ENCODE measurements at places on chromosomes 7 and 10. TPM values are rescaled to one million over a fixed set of nuclear protein-coding genes. Genes with fewer than 3 reads are reported as not detected.

DNA sequence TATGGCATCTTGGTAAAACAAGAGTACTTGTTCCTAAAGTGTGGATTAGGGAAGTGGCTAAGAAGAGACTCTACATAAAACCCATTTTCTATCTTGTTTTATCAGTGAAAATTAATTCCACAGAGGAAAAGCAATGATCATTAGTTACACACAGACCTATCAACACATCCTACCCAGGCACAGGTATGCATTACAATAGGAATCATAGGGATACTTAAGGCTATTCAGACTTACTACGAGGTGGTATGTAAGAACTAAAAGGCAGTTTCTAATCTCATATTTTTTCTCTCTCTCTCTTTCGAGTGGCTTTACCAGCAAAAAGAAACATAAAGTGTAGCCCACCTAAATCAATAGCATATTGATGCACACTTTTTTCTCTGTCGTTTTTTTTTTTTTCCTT, 166.3 kb upstream of the FEZF1 start:
- no peak for DNase-seq
- H3K4me1 ChIP-seq, result no peaks in the 10 kb centered on the region
- no peak overlapping the region for H3K27ac ChIP-seq
- no peaks in the 10 kb centered on the region for H3K36me3 ChIP-seq
- no peak overlapping the region for H3K4me3 ChIP-seq
- H3K27me3 ChIP-seq, result no peaks in the 10 kb centered on the region

DNA sequence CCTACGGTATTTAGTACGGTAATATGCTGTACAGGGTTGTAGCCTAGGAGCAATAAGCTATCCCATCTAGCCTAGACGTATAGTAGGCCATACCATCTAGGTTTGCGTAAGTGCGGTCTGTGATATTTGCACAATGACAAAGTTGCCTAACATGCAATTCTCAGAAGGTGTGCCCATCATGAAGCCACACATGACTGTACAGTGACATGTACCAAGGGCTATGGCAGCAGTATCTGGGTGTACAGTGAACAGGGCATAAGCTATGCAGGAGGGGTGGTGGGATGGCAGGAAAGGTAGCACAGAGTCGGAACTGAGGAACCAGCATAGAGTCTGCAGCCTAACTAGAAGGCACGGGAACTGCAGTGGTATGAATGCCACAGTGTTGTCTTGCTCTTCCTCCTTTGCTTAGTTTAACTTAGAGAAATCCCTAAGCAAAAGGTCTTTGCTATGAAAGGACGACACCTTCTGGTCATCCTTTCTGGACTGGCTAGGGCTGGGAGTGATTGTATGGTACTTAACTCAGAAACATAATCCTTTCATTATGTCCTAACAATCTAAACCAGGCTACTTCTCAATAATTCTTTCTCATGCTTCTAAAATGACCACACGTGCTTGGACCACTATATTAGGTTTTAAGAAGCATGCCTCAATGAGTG, 93.5 kb downstream of the DYNC1I1 start:
- no peaks in the 10 kb centered on the region for H3K27me3 ChIP-seq
- no peaks in the 10 kb centered on the region for H3K36me3 ChIP-seq
- no peak for DNase-seq

DNA sequence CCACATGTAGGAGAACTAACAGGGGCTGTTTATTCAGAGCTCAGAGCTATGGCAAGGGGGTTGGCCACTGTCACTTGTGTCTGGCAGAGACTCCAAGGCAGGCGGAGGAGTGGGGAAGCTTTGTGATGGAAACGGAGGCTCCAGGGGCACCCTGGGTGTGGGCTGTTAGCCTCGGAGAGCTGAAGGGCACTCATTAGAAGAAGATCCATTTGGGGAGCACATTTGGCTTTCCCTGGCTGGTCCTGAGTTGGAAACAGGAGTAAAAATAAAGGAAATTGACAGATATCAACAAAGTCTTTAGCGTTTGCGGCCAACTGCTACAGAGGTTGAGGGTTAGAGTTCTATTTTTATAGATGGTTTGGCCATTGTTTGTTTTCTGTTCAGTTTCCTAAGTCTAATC, 288.3 kb upstream of the MKI67 start:
- H3K27ac ChIP-seq, result no peak overlapping the region
- no peak for DNase-seq
- H3K36me3 ChIP-seq, result no peaks in the 10 kb centered on the region
- no peak overlapping the region for H3K4me3 ChIP-seq
- H3K4me1 ChIP-seq, result no peaks in the 10 kb centered on the region

DNA sequence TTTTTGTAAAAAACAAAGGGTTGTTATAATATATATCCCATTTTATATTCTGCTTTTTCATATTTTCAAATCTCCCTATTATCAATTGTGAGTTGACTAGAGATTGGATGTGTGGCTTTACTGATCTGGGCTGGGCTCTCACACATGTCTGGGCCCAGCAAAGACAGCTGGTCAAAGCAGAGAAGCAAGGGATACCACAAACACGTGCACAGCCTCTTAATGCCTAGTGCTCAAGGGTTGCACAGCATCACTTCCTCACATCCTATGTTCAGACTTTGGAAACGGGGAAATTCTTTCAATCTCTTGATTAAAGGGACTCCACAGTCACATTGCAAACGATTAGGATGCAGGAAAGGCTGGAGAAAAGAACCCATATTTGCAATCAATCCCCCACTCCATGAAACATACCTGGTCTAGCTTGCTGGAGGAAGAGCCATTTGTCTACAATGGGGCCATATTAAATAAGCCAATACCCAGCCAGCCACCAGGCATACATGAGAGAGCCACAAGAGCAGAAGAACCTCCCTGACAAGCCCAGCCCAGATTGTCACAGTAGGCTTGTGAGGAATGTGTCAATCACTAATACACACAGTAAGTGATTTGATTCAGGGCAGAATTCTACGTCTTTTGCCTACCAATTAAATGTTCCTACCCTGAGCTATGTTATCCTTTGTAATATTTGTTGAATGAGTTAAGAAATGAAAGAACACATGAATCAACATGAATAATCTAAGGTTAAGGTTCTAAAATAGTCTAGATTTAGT, 431.2 kb downstream of the TNS3 start:
- H3K27ac ChIP-seq, result no peak overlapping the region
- H3K4me1 ChIP-seq, result peaks cover 6% of the 10 kb centered on the region
- H3K36me3 ChIP-seq, result no peaks in the 10 kb centered on the region
- H3K27me3 ChIP-seq, result no peaks in the 10 kb centered on the region
- DNase-seq, result no peak

DNA sequence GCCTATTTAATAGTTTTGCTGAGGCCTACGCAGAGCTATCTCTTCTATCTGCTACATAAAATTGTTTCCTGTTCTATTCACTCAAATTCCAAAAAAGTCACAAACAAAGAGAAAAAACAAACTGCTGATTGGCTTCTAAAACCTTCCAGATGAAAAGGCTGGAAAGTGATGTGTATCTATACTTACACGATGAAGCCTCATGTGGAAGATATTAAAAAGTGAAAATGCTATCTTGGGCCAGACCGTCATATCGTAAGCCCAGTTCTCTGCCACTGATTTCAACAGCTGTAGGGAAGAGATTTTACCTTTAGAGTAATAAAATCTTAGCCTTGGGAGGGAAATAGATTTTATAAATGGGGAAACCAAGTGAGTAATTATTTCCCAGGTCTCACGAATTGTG, 394.8 kb downstream of the KIF20B start:
- DNase-seq, result no peak
- no peak overlapping the region for H3K27ac ChIP-seq
- no peak overlapping the region for H3K4me3 ChIP-seq
- no peaks in the 10 kb centered on the region for H3K27me3 ChIP-seq

DNA sequence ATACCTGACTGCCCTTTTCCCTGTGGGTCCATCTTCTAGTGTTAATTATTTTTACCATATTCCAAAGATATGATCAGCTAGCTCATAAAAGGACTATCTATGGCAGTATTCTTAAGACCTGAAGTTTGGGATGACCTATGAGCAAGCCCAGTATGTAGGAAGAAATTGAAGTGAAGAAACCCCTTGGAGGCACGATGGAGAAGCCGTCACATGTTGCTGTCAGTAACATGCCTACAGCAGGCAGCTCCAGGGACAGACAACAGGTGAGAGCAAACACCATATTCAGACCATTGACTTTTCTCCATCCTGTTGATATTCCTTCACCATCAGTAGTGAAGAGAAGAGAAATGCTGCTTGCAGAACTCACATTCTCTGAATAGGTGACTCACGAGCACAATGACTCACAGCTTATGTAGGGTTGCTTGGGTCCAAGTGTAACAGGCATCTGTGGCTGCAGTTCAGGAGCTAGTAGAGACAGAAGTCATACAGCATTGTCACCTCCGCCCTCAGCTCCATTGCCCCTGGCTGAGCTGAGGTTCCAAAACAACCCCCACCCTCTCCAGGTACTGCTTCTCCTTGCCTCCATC, 8.4 kb upstream of the LYZL2 start:
- H3K36me3 ChIP-seq, result no peaks in the 10 kb centered on the region
- H3K27ac ChIP-seq, result no peak overlapping the region
- H3K4me1 ChIP-seq, result no peaks in the 10 kb centered on the region
- H3K27me3 ChIP-seq, result peaks cover 10% of the 10 kb centered on the region
- no peak for DNase-seq
- no peak overlapping the region for H3K4me3 ChIP-seq

- H3K4me3 ChIP-seq, result no peak overlapping the region
- H3K36me3 ChIP-seq, result no peaks in the 10 kb centered on the region
- H3K27ac ChIP-seq, result no peak overlapping the region
- no peak for DNase-seq
Measured at GRCh38 chr10:113097036-113097435, 147.0 kb downstream of the TCF7L2 start.

DNA sequence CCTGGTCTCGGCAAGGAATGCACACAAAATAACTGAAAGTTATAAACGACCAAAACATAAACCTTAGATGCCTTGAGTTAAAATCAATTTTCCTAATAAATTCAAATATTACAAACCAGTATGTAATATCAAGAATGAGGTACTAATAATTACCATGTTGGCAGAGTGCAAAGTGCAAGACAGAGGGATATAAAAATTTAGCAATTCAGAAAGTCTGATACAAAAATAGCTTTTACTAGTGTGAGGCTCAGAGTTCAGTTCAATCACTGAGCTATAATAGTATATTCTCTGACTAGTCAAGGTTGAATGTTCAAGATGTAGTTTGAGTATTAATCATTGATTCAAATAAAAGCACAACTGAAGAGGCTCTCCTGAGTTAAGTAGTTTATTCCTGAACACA, 4.8 kb upstream of the AUTS2 start:
- no peak overlapping the region for H3K4me3 ChIP-seq
- no peaks in the 10 kb centered on the region for H3K36me3 ChIP-seq
- no peak for DNase-seq
- H3K27ac ChIP-seq, result no peak overlapping the region
- no peaks in the 10 kb centered on the region for H3K4me1 ChIP-seq
- H3K27me3 ChIP-seq, result no peaks in the 10 kb centered on the region

- no peak for DNase-seq
- no peak overlapping the region for H3K4me3 ChIP-seq
- no peaks in the 10 kb centered on the region for H3K4me1 ChIP-seq
- H3K27ac ChIP-seq, result no peak overlapping the region
Measured at GRCh38 chr7:18828994-18829857, 288.2 kb downstream of the TWIST1 start.

- no peak overlapping the region for H3K27ac ChIP-seq
- no peaks in the 10 kb centered on the region for H3K36me3 ChIP-seq
- H3K4me1 ChIP-seq, result no peaks in the 10 kb centered on the region
- H3K27me3 ChIP-seq, result no peaks in the 10 kb centered on the region
- no peak overlapping the region for H3K4me3 ChIP-seq
Measured at GRCh38 chr7:143120691-143121405, 11.0 kb upstream of the PIP start.

DNA sequence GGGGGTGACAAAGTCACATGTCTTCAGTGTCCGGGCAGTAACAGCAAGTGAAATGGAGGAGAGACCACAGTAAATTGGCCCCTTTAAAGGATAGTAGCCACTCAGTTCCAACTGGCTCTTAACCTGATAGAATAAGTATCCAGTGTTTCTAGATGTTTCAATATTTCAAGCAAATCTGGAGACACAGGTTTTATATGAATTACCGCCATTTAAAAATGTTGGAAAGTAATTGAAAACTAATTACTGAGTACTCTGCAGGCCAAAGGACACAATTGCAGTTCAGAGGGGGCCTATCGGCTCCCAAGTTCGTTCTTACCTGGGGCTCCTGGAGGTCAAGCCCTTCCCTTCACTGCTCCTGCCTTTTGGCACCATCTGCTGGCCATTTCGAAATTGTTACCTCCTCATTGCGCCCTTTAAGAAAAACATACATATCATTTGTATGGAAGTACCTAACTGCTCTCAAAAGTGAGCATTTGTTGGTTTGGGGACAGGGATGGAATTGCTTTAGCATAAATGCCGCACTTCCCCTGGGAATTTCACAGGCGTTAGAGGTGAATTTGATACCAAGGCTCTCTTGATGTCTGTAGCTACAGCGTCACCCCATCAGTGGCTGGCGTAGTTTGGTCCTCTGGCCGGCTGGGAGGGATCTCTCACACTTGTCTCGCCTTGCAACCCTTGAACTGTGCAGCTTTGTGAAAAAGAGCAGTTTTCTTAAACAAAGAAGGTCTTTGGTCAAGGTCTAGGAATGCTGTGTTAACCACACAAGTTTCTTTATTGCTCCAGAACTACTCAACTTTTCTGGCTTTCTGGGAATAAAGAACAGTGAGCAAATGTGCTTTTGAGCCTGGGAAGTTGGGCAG, 220.0 kb downstream of the ARHGAP21 start:
- no peaks in the 10 kb centered on the region for H3K36me3 ChIP-seq
- DNase-seq, result peak; percentile 51
- H3K4me1 ChIP-seq, result peaks cover 10% of the 10 kb centered on the region
- H3K27me3 ChIP-seq, result no peaks in the 10 kb centered on the region
- H3K4me3 ChIP-seq, result no peak overlapping the region

GRCh38 chr10:110356628-110357245, 52.0 kb upstream of the SMNDC1 start:
- DNase-seq, result no peak
- no peaks in the 10 kb centered on the region for H3K36me3 ChIP-seq
- no peaks in the 10 kb centered on the region for H3K27me3 ChIP-seq

- no peak for DNase-seq
- H3K4me1 ChIP-seq, result peaks cover 11% of the 10 kb centered on the region
- H3K36me3 ChIP-seq, result no peaks in the 10 kb centered on the region
- H3K27me3 ChIP-seq, result no peaks in the 10 kb centered on the region
- no peak overlapping the region for H3K4me3 ChIP-seq
- no peak overlapping the region for H3K27ac ChIP-seq
Measured at GRCh38 chr7:8175929-8176369, 86.0 kb downstream of the ICA1 start.

DNA sequence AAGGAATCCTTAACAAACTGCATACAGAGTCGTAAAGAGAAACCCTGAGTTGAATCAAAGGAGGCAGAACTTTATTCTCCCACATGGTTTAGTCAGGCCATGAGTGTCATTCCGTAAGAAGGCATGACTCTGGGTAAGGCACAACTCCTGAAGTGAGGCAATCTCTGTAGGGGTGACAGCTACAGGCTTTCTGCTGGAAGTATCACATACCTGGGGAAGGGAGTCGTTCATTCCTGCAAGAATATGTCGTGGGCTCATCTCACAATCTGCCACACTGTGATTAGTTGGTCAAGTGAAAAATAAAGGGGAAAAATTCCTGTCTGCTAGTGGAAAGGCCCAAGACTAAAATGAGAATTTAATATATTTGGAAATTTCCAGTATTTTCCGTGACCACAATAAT, 392.6 kb downstream of the POM121L12 start:
- no peak overlapping the region for H3K27ac ChIP-seq
- H3K4me1 ChIP-seq, result no peaks in the 10 kb centered on the region
- no peak overlapping the region for H3K4me3 ChIP-seq

CYP26C1 gene
- total RNA-seq, result 0.20 TPM

ASAH2 gene
- total RNA-seq, result not detected

TAS2R5 gene
- total RNA-seq, result 5.7 TPM

PNLIPRP3 gene
- total RNA-seq, result not detected

VTI1A gene
- 253 TPM for total RNA-seq

TDRD1 gene
- total RNA-seq, result under 0.01 TPM

IKZF1 gene
- total RNA-seq, result 21.3 TPM

CALML5 gene
- not detected for total RNA-seq

XRCC2 gene
- total RNA-seq, result 0.44 TPM

PAX4 gene
- not detected for total RNA-seq

Measured in tibial nerve (tissue), 4 donors.